ENCODE measurements at places on chromosomes 2 and 18.

GRCh38 chr2:213227458-213227857 is 56.8 kb upstream of the SPAG16 start:
- DNase-seq, result no peak

GRCh38 chr2:127054996-127055785 is 51.8 kb downstream of the BIN1 start:
- DNase-seq, result no peak

- DNase-seq, result no peak
Observed at GRCh38 chr2:208820014-208820688, 413.6 kb downstream of the PTH2R start.

DNA sequence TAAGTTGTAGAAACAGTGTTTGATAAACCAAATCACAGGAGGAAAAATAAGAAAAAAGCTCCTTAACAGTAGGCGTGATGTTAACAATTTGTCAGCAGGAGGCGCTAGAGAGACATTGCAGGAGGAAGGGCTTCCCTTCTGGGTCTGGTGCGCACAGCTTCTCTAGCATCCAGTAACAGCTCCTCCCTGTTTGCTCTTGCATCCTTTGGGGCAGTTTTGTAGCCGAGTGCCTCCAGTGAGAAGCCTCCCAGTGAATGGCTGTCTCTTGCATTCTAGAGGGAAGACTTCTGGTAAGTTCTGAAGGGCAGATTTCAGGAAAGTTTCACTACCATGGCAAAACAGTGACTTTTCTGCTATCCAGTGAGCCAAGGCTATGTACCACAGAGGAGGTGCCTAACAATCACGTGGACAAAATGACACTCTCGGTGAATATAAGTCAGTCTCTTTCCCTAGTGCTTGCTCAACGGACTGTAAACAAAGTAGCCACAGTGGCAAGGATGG is 9.5 kb upstream of the ZNF396 start:
- no peak for DNase-seq

GRCh38 chr2:3420769-3421397 is 41.4 kb downstream of the TRAPPC12 start:
- DNase-seq, result no peak

DNA sequence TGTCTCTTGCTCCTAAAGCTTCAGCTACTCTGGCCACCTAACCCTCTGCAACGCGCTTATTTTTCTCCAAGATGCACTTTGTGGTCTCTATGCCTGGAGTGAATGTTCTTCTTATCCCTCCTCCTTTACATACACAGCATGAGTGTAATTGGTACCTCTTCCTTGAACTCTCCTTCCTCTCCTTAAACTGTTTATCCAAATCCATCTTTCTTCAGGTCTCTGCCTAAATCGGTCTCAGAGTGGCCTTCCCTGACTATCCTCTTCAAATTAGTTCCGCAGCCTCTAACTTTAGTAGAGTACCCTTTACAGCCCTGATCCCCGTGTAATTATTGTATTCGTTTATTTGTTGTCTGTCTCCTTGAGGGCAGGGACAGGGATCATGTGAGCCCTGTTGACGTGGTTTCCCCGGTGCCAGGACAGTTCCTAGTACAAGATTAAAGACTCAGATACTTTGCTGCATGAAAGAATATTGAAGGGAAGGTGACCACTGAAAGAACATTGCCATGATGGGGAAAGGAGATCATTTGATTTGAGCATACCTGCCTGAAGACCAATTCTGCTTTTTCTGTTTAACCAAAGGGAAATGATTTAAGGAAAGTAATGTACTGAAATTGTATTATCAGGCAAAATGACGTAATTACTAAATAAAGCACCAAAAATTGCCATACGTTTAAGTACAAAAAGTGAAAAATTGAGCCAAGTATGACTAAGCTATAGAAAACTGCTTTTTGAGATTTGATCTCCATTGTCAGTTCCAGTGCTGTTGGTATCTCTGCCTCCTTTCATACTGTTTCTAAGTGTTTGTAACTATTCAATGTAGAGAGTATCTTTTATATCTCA is 1.2 kb downstream of the CNOT9 start:
- no peak for DNase-seq

DNA sequence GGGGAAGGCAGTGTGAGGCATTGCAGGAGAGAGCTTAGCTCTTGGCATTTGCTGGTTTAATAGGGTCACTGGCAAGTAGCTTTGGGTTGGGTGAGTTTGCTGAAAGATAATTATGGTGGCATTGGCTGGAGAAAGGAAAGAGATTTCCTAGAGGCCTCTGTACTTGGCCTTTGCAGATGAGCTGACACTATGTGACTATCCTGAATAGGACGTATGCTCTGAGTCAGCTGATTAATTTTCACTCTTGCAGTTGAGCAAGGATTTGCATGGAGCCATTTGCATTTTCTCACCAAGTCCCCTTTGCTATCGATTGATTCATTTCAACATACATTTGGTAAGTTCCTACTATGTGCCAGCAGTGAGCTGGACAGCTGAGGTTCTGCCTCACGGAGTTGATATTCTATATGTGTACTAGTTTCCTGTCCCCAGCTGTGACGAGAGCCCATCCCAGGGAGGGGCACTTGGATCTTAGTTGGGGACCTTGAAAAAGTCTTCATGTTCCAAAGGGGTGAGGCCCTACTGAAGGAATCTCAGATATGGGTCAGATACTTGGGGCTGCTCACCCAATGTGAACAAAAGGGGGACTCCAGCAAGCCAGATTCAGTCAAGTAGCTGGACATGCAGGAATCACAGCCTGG is 245.7 kb downstream of the LOXHD1 start:
- no peak for DNase-seq

- no peak for DNase-seq
Observed at GRCh38 chr2:219469186-219469724, 29.4 kb upstream of the GMPPA start.

DNA sequence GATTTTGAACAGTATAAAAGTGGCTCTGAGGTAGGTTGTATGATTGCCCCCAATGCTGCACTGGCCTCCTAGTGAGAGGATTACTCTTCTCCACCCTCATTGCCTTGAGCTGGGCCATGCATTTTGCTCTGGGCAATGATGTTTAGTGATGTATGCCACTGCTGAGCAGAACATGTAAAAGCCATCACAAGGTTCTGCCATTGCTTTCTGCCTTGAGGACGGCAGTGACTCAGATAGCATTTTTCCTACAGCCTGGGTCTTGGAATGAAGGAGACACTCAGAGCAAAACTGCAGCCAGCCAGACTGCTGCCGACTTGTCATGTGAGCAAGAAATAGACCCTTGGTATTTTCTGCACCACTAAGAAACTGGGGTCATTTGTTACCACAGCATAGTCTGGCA is 27.6 kb downstream of the GPATCH11 start:
- DNase-seq, result no peak

DNA sequence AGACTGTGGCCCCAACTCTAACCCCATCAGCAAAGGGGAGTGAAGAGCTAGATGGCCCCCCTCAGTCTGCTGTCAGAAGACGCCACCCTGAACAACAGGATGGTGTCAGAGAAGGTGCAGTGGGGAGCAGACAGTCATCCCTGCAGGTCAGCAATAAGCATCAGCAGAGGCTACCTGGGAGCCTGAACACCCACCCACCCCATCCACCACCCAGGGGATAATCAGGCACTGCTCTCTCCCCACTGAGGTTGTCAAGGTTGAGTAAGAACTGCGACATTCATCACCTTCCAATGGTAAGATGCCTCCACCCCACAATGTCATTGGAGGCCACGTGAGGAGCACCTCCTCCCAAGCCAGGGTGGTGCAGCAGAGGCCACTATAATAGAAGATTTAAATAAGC is 8.5 kb upstream of the ID2 start:
- no peak for DNase-seq

- DNase-seq, result no peak
Observed at GRCh38 chr18:5500158-5500939, 43.4 kb downstream of the EPB41L3 start.

- DNase-seq, result no peak
Observed at GRCh38 chr2:175312137-175312536, 130.6 kb upstream of the ATP5MC3 start.

DNA sequence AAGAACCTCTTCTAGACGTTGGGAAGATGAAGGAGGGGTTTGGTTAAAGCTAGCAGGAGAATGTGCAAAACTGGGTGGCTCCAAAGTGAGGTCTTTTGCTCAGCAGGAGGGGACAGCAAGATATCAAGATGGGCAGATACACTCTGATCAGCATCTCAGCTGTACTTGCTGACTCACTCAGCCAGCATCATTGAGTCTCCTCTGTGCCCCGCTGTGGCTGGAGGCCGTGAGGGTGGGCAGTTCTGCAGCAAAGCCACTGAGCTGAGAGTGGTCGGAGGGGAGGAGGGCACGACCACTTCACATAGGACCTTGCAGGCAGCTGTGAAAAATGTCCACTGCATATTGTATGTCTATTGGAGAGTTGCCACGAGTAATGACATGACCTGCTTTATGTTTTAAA is 152.0 kb downstream of the CAPN13 start:
- DNase-seq, result no peak

DNA sequence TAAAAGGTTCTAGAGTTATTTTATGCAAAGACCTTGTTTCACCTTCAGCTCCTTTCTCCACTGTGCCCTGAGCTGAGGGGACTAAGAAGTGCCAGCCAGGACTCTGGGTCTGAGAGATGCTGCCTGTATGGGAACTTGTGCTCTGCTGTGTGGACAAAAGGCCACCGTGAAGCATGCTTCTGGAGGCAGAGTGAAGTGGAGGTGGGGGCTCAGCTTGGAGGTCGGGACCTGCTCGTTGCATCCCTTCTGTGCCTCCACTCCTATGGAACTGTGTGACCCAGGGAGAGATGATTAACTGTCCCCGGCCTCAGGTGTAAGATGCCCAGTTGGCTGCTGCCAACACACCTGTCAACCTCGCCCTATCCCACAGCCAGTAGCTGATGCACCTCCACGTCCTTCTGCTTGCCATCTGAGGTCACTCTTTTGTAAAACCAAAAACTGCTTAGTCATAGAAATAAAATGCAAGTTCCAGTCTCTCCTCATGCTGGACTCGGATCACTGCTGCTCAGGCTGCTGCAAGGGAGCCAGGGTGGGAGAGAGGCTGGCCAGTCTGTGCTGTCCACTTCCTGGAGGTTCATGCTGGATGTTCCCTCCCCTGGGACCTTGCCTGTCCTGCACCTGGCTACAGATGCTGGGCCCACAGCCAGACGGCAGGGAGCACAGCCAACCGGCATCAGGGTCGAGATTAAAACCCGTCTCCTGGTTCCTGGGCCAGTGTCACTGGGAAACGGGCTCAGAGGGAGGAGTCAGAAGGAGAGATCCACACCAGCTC is 113.2 kb downstream of the ACKR3 start:
- no peak for DNase-seq

DNA sequence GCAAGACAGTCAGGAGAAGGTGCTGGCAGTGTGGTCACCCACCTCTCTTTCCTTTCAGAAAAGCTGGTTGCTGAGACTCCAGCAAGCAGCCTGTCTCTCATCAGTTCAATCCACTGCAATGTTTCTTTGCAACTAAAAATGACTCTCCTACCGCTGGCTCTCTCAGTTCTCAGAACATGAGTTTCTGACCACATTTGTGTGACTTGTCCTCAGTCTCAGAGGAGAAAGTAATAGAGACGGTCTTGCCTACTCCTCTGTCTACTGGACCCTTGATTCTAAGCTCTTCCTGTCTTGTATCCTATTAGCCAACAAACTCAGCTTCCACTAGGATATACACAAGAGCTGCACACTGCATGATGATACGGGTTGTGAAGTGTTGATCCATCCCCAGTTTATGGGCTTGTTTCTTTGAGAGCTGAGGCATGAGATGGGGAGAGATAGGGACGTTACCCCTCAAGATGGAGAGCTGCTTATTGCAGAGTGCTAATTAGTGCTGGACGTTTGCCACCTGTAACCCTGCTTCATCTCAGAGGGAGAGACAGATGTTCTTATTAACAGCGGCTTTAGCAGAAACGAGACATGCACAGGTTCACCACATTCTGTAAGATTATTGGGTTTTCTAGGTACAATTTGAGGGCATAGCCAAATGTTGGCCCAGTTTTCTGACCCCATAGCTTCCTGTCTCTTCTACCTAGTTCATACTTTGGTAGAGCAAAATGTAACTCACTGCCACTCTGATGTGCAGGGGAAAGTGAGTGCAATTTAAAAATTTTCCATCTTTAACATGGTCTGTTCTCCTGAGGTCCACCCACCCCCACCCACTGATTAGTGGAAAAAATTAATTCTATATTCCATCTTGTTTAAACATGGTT is 32.4 kb upstream of the YWHAQ start:
- no peak for DNase-seq

DNA sequence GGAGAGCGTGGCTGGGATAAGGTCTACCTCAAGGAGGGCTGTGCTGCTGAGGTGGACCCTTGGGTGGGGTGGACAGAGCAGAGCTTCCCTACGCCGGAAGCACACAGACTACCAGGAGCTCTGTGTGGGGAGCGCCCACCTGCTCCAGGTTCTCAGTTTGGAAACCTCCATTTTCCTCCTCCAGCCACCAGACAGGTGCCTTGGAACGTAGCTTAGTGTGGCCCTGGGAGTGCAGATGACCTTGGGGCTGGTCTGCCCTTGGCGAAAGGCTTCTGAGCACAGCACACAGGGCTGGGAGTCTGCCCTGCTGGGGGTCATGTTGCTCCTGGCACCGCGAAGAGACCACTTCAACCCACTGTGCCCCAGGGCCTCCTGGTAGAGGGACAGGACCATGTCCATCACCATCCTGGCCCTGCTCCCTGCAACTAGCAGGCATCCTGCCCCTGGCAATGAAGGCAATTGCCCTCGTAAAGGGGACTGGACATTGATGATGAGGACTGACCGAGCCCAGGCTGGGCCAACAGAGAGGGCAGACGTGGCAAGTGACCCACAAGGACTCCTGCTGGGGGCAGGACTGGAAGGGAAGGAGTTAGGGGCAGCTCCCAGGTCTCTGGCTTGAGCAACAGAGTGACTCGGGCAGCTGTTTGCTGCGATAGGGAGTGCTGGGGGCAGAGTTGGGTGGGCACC is 214.7 kb downstream of the CYP26B1 start:
- DNase-seq, result no peak

- DNase-seq, result no peak
Observed at GRCh38 chr18:9918016-9918680, 4.3 kb downstream of the VAPA start.

GRCh38 chr2:25664183-25664964 is 9.0 kb downstream of the DTNB start:
- no peak for DNase-seq

DNA sequence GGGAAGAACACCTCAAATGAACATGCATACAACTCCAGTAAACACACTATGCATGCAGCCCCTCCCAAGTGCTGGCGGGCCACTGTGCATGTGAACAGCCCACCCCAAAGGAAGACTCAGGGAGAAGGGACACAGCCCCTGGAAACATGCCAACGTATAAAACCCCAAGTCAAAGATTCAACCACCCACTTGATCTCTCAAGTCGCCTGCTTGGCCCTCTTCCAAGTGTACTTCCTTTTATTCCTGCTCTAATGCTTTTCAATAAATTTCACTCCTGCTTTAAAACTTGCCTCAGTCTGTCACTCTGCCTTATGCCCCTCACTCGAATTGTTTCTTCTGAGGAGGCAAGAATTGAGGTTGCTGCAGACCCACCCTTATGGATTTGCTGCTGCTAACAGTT is 139.1 kb downstream of the C1D start:
- no peak for DNase-seq

- DNase-seq, result no peak
Observed at GRCh38 chr18:48149020-48149685, 218.7 kb upstream of the SMAD2 start.
